Non-pigmented ciliary epithelial cell (primary cell): ENCODE measurements at places on chromosomes 3 and 15.

GRCh38 chr3:111763968-111764367 lies 95.1 kb upstream of the PHLDB2 start:
- no peak for DNase-seq

DNA sequence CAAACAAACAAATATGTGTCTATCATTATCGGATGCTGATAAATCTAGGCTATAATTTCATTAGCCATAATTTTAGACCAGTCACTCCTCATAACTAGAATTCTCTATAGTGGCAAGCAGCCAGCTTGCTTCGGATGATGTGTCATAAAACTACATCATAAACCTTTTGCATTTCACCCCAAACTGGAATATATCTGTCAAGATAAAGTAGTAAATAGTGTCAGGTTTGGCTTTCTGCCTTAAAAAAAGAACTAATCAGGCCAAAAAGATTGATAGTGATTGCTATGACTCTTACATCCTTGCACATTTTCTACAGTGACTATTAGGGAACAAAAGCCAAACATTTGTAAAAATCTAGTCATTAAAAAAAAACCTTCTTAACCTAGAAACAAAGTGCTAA lies 51.0 kb downstream of the DPPA2 start:
- DNase-seq, result no peak

GRCh38 chr3:154427685-154428285 lies 2.2 kb downstream of the GPR149 start:
- no peak for DNase-seq

DNA sequence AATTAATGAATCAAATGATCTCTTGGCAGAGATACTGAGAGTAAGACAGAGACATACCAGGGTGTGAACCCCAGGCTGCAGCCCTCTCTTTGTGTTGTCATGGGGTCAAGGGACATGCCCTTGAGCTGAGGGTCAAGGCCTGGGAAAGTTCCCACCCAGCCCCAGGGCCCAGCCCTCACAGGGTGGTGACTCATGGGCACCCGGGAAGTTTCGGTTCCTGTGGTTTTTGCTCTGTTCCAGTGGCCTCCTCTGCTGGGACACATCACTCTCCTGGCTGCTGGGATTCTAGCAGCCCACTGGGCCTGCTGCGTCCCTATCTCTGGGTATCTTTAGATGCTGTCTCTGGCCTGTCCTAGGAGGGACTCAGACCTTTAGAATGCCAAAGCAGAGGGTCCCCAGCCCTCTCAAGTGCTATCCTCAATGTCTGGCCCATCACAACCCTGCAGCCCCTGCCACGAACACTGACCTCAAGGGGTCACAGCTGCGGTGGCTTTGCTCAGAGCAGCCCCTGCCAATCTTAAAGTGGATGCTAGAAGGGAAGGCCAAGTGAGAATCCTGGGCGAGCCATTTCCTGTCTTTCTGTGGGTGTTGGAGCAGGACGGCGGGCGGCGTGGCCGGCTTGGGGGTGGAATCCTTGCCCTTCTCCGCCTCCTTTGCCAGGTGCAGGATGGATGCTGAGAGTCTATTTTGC lies 148.4 kb upstream of the TLE3 start:
- no peak for DNase-seq

DNA sequence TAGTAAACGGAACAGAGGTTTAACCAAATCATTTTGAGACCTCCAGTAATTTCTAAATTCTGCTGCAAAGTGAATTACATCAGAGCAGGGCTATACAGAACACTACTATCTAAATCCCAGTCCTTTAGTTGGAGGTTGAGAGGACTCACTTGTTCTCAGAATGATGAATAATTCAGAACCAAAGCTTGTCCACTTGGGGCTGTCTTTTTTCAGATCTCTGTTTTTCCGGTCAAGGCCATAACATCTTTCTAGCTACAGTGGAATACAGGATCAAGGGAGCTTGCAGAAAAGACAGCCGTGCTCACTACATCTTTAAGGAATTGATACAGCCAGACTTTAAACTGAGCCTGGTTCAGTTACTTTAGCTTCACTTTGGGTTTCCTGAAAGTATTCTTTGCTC lies 194.5 kb downstream of the EFHB start:
- no peak for DNase-seq

GRCh38 chr15:83305704-83306291 lies 21.3 kb upstream of the BNC1 start:
- no peak for DNase-seq
